ENCODE measurements at places on chromosomes 11 and 22. TPM values are rescaled to one million over a fixed set of nuclear protein-coding genes. Genes with fewer than 3 reads are reported as not detected.

KIRREL3 gene
- 1.4 TPM for total RNA-seq

P2RY2 gene
- 4.5 TPM for total RNA-seq

FAM180B gene
- not detected for total RNA-seq

PAX6 gene
- 1.1 TPM for total RNA-seq

MEI1 gene
- total RNA-seq = 3.4 TPM

CCDC81 gene
- not detected for total RNA-seq

GLYAT gene
- total RNA-seq = not detected

TNNT3 gene
- not detected for total RNA-seq

TTLL1 gene
- total RNA-seq = 13.2 TPM

TIGD3 gene
- 0.89 TPM for total RNA-seq

ART1 gene
- not detected for total RNA-seq

Measured in kidney epithelial cell (primary cell).